ENCODE measurements at places on chromosomes 7 and 10.

GRCh38 chr10:7457478-7458316, 46.9 kb upstream of the SFMBT2 start:
- DNase-seq: no peak

- peak; percentile 77 for DNase-seq
Observed at GRCh38 chr7:77247206-77247850, 47.7 kb upstream of the FGL2 start.

DNA sequence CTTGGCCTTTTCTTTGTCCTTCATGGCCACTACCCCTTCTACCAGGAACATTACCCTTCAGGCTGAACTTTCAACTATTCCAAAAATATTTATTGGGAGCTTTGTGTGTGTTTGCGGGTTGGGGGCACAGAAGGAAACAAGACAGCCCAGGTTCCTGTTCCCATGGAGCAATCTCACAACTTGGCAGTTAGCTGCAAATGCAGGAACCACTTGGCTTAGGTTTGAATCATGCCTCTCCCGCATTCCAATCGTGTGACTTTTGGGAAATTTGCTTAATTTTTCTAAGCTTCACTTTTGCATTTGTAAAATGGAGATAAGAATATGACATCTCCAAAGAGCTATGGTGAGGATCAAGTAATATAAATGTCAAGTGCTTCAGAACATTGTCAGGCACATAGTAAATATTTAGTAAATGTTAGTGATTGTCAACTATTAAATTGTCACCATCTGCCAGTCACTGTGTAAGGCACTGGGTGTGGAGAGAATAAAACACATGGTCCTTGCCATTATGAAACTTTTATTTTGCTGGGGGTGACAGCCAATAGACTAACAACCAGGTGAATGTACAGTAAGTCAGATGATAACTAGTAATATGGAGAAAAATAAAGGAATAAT, 277.1 kb downstream of the SNX13 start:
- DNase-seq: no peak

- no peak for DNase-seq
Observed at GRCh38 chr10:89425000-89425399, 10.6 kb downstream of the IFIT5 start.

GRCh38 chr7:135718794-135719437, 9.1 kb downstream of the SLC13A4 start:
- DNase-seq: no peak

GRCh38 chr7:38574086-38574485, 57.1 kb downstream of the AMPH start:
- DNase-seq: no peak

DNA sequence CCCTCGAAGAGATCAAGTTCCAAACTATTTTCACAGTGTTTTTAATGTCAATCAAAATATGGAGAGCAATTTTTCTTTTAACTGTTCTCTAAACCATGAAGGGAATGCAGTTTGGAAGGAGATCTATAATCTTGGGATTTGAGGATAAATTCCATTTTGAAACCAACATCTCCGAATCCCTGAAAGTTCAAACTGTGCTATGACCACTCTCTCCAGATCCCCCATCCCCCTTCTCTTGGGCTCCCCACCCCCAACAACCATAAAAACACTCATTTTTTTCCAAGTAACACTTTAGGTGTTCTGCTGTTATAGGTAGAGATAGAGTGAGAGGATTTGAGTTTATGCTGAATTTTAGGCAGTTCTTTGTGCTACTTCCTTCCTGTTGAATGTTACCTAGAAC, 1.7 kb downstream of the CALD1 start:
- DNase-seq: no peak

DNA sequence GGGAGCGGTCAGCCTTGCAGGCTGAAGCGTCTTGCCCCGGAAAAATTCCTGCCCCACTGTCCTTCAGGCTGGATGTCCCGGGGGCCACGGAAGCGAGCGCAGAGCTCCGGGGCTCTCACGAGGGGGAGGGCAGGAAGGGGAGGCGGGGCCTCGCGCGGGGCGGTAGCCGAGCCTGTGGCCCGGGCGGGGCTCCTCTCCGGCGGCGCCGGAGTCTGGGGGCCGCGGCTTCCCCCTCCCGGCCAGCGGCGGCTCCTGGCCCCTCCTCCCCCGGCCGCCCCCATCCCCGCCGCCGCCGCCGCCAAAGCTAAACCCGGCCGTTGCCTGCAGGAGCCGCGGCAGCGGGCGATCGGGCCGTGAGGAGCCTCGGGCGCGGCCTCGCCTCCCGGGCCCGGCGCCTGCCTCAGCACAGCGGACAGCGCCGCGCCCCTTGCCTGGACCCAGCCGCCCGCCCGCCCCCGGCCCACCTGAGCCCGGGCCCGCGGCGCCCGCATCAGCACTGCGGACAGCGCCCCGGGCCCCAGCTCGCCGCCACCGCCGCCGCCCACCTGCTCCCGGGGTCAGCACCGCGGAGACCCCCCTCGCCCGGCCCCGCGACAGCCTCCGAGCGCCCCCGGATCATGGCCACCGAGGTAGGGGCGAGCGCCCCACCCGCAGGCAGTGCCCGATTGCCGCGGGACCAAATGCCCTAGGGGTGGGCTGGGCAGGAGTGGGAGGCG, at the start of gene GOLGA7B:
TSS of gene GOLGA7B (plus strand) at position 157 of the 716 bp plus-strand sequence. CDS start at position 618, 461 bp downstream.
- peak; percentile 35 for DNase-seq

DNA sequence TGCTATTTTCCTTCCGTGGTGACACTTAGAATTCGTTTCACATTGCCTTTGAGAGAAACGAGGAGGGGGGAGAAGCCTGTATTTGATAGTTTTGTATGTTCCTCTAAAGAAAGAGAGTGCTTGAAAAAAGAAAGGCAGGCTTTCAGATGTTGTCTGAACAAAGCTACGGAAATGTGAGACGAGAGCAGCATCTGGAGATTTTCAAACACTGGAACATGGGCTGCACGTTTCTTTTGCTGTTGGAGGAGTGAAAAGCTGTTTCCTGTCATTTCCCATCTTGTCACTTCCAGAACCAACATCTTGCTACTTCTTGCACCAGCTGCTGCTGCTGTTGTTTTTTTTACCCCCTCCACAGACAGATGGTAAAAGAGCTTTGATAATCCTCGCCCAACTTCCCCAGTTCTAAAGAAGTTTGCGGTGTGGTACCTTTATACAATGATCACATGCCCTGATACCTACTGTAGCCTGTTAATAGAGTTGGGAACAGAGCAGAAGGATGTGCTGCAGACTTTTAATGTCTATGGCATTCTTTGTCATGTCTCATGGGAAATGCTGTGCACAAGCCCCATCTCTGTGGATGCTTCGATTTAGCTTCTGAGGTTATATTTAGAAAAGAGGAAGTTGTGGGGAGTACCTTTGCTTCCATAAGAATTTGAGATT, 408.1 kb downstream of the AUTS2 start:
- DNase-seq: no peak

- DNase-seq: no peak
Observed at GRCh38 chr10:66252986-66253385, 672.9 kb upstream of the LRRTM3 start.

DNA sequence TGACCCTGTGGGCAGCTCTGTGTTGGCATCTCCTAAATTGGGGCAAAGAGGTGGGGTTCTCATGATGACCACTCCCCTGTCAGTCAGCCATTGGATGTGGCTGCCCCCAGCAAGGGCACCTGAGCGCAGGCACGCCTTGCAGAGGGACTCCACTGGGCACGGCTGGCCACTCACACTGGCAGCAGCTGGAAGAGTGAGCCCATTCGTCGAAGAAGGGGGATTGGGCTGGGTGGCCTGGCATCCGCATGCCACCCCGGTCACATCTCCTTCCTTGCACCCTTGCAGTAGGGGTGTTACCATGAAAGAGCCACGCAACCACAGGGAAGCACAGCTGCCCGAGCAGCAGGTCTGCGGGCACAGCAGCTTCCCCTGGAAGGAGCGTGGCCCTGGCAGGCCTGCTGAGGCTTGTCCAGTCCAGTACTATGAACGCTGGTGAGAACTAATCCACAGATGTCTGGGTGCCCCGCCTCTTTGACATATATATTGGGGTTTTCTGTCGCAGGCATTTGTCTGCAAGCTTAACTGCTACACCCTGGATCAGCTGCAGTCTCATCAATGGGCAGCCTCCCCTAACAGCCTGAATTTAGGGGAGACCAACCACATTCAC, 25.7 kb upstream of the GRB10 start:
- DNase-seq: no peak

GRCh38 chr7:28643584-28644340, 231.4 kb downstream of the CREB5 start:
- no peak for DNase-seq

DNA sequence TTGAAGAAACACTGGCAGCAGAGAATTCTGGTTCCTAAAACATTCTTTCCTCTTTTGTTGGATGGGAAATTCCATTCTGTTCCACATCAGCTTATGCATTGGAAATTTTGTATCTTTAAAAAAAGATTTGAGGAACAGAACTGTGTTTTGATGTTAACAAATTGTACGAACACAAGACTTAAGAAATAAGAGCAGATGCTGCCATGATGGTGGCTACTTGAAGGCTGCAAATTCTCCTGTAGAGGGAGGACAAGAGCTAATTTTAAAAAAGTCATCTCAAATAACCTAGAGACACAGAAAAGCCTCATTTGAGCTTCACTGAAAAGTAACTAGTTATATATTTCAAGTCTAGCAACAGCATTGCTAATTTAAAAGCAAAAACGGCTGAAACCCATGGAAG, 29.8 kb downstream of the NDUFB2 start:
- DNase-seq: no peak

DNA sequence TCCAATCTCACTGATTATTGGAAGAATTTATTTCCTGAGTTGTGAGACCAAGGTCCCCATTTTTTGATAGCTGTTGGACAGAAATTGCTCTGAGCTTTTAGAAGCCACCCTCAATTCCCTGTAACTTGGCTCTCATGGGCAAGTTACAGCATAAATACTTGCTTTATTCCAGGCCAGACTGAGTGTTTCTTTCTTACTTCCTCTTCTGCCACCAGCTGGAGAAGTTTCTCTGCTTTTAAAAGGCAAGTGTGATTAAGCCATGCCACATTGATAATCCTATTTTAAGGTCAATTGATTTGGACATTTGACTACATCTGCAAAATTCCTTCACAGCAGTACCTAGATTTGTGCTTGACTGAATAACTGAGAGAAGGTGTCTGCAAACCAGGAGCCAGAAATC, 14.1 kb upstream of the TAS2R41 start:
- no peak for DNase-seq

DNA sequence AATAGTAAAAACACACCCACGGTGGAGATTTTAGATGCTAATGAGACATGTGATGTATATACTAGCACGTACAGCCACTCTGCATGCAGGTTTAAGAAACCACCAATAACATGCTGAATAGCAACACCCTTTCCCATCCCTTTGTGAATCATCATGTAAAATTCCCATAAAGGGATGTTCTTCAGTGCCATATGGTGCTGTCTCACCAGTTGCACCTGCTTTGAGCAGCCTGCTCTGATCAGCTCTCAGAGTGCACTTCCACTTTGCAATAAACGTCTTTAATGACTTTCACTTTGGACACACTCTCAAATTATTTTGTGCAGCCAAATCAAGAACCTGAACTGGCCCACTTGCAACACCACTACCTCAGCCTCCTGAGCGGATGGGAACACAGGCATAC, 615.0 kb downstream of the ANKRD7 start:
- no peak for DNase-seq

- no peak for DNase-seq
Observed at GRCh38 chr7:101795461-101795860, 22.0 kb upstream of the CUX1 start.

DNA sequence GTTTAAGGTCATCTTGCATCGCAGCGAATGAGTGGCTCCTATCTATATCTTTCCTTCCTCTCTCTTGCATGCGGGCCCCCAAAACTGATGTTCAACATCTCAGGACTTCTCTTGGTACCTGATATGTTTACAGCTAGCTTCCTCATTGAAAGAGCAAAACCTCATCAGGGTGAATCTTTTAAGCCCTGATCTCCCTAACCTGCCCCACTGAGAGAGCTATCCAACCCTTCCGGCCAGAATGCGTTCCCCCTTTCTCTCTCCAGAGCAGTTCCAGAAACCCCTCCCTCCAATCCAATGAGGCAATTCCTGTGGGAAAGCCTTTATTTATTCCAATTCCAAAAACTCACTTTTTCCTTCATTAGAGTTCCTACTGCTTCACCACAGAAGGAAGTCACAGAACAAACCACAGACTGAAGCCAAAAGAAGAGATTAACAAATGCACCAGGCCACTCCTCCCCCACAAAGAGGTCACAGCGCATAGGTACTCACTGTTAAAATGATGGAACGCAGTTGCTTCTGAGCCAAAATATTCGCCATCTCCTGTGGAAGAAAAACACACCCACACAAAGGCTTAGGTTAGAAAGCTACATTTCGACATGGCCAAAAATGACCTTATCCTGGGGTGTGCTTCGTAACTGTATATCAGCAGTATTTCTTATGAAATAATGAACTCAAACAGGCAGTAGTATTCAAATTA, 232.4 kb downstream of the ELMO1 start:
- DNase-seq: no peak

DNA sequence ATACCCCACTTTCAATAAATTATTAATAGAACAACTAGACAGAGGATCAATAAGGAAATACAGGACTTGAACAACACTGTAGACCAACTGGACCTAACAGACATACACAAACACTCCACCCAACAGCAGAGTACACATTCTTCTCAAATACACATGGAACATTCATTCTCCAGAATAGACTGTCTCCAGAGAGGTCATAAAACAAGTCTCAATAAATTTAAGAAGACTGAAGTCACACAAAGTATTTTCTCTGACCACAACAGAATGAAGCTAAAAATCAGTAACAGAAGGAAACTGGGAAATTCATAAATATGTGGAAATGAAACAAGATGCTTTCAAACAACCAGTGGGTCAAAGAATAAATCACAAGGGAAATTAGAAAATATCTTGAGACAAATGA, 119.8 kb downstream of the SMURF1 start:
- DNase-seq: no peak

- no peak for DNase-seq
Observed at GRCh38 chr10:111747751-111748150, 435.8 kb downstream of the GPAM start.

DNA sequence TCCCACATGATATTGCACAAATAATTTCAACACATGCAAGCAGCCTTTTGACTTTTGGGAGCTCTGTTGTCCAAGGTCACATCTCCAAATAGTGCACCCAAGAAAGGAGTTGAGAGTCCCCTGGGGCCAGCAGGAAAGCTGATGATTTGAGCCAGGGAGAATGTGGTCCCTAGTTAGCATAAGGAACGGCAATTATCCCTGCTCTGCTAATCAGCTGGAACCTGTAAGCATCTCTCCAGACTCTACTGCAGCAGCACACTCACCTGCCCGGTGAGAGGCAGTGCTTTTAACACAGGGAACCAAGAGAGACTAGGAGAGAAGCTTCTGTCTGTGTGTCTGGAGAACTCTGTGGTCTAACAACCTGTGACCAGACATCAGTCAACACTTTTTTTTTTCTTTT, 17.0 kb downstream of the TRPV5 start:
- DNase-seq: no peak

- DNase-seq: no peak
Observed at GRCh38 chr7:150377196-150377595, 1.9 kb upstream of the ZNF775 start.

- DNase-seq: no peak
Observed at GRCh38 chr7:13322126-13322525, 634.7 kb downstream of the ARL4A start.

- no peak for DNase-seq
Observed at GRCh38 chr7:28060371-28060950, 120.1 kb downstream of the JAZF1 start.

Data from stimulated activated CD8-positive, alpha-beta memory T cell treated with anti-CD3 and anti-CD28 coated beads, Interleukin-4, amount 100 ng/mL, for 1 hour (primary cell).